Stimulated activated CD4-positive, alpha-beta T cell treated with anti-CD3 and anti-CD28 coated beads, Interleukin-4, amount 100 ng/mL, for 4 hours (primary cell): ENCODE measurements at places on chromosomes 3 and 15.

DNA sequence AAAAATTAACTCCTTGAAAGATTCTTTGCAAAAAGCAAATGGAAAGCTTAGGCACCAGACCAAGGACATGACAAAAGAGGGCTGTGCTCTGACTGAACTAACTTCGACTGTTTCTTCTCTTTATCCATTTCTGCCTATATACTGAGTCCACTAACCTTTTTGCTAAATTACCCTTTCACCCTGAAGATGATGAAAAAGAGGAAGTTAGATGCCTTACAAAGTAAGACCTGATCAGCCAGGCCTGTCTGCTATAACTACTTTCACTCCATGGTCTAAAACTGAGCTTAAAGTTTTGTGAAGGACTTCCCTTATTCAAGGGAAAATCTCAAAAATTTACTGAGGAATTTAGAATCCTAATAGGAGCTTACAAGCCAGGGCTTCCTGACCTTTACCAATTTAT is 6.2 kb upstream of the IGSF10 start:
- DNase-seq, result no peak

DNA sequence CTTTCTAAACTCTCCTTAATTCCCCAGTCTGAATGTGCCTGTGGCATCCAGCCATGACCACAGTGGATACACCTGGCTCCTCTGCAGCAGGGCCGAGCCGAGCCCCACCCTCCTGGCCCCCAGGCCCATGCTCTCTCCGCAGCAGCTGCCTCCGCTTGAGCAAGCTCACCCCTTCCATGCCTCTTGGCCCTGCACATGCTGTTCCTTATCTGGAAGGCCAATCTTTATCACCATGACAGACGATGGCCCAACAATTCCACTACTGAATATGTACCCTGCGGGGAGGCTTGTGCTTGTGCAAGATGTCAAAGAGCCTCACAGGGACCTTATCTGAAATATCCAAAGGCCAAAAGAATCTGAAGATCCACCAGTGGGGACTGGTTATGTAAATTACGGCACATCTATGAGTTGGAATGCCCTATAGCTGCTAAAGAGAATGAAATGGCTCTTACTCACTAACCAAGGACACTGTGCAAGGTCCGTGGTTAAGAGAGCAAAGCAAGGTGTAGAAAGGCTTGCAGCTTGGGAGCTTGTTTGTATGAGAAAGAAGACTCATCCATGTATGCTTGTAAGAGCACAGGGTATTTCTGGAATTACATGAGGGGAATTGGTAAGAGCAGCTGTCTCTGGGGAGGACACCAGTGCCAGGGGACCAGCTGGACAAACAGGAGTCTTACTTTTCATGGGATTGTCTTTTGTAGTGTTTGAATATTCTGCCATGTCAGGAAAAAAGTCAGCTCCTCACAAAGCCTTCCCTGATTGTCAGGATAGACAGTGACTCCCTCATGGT is 55.2 kb downstream of the WNT7A start:
- no peak for DNase-seq

DNA sequence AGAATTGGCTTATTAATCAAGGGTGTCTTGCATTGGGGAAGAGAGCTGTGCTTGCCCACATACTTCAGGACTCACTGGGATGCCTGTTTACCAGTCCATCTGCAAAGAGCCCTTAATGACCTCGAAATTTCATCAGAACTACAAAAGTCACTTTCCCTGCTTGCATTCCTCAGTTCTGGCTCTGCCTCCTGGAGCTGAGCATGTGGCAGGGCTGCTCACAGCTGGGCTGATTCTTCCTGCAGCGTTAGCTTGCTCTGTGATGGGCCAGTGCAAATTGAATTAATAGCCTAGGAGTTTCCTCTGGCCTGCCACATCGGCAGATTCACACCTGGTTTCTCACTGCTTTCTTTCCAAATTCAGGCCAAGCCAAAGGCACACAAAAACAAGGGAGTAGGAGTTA is 108.9 kb downstream of the DUT start:
- no peak for DNase-seq

GRCh38 chr15:59413577-59413976 is 24.4 kb upstream of the FAM81A start:
- no peak for DNase-seq
